ENCODE measurements at places on chromosomes 11 and 22. TPM values are rescaled to one million over a fixed set of nuclear protein-coding genes. Genes with fewer than 3 reads are reported as not detected.
A peak's percentile ranks its signal among the peaks of the same experiment; 100 is the strongest.

GRCh38 chr11:122779047-122779629 lies 59.2 kb upstream of the CRTAM start:
- H3K4me3 ChIP-seq, result no peak overlapping the region
- no peaks in the 10 kb centered on the region for H3K27me3 ChIP-seq
- peaks cover 9% of the 10 kb centered on the region for H3K4me1 ChIP-seq
- no peak overlapping the region for H3K27ac ChIP-seq
- H3K36me3 ChIP-seq, result peaks cover 17% of the 10 kb centered on the region

DNA sequence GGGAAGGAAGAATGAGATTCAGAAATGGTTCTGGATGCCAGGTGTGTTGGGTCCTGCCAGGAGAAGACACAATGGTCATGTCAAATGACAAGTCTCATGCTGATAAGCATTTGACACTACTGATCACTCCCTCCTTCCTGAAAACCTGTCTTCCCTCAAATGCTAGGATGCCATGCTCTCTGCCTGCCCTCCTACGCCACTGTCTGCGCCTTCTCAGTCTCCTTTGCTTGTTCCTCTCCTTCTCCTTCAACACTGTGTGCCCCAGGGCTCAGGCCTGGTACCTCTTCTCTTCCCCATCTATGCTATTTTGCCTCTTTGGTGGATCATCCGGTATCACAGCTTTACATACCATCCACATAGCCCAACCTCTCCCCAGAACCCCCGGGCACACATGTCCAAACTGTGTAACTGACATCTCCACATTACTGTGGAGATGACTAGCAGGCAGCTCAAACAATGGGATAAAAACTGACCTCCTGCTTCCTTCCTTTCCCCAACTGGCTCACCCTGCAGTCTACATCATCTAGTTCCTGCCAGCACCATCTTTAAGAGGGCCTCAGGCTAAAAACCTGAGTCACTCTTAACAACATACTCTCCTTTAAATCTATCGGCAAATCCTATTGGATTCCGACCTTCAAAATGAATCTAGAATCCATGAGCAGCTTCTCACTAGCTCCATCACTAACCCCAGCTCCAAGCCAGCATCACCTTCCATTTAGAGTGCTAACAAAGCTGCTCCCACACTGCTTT lies 8.2 kb downstream of the AP1B1 start:
- H3K27ac ChIP-seq, result no peak overlapping the region
- no peak overlapping the region for H3K4me3 ChIP-seq
- peaks cover 47% of the 10 kb centered on the region for H3K36me3 ChIP-seq
- DNase-seq, result no peak
- H3K4me1 ChIP-seq, result peaks cover 45% of the 10 kb centered on the region

GRCh38 chr11:116605543-116606459 lies 167.0 kb downstream of the BUD13 start:
- no peaks in the 10 kb centered on the region for H3K36me3 ChIP-seq
- no peaks in the 10 kb centered on the region for H3K27me3 ChIP-seq
- DNase-seq, result peak; percentile 30
- H3K27ac ChIP-seq, result no peak overlapping the region
- no peak overlapping the region for H3K4me3 ChIP-seq
- no peaks in the 10 kb centered on the region for H3K4me1 ChIP-seq

- H3K4me1 ChIP-seq, result no peaks in the 10 kb centered on the region
- H3K27ac ChIP-seq, result no peak overlapping the region
- no peaks in the 10 kb centered on the region for H3K36me3 ChIP-seq
- no peak overlapping the region for H3K4me3 ChIP-seq
- H3K27me3 ChIP-seq, result no peaks in the 10 kb centered on the region
Observed at GRCh38 chr11:19467904-19468303, 227.2 kb upstream of the E2F8 start.

GRCh38 chr11:66420671-66421476 lies at the start of gene NPAS4:
TSS of gene NPAS4 (plus strand) at chr11:66421035. CDS start at chr11:66421180, 145 bp downstream.
- no peak within 1 kb of the TSS for H3K27ac ChIP-seq
- peak; percentile 67 for DNase-seq
- H3K4me3 ChIP-seq, result no peak within 1 kb of the TSS
- H3K4me1 ChIP-seq, result peaks cover 9% of the 10 kb centered on the region
- H3K36me3 ChIP-seq, result peaks cover 37% of the 10 kb centered on the region

DNA sequence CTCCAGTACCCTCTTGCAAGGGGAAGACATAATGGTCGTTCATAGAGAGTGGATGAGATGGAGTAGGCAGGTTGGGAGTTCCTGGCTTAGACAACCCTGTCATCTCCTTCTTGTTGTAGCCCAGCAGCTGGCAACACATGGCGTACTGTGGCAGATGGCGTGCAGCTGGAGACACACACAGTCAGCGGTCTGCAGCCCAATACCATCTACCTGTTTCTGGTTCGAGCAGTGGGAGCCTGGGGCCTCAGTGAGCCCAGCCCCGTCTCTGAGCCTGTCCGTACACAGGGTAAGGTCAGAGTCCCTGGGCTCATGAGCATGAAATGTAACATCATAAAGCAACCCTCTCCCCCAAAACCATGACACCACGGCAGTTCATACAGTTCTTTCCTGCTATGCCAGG lies 8.7 kb downstream of the ROBO3 start:
- H3K27me3 ChIP-seq, result peaks cover 1% of the 10 kb centered on the region
- H3K4me3 ChIP-seq, result no peak overlapping the region
- no peak overlapping the region for H3K27ac ChIP-seq
- peaks cover 14% of the 10 kb centered on the region for H3K4me1 ChIP-seq
- H3K36me3 ChIP-seq, result no peaks in the 10 kb centered on the region
- no peak for DNase-seq

DNA sequence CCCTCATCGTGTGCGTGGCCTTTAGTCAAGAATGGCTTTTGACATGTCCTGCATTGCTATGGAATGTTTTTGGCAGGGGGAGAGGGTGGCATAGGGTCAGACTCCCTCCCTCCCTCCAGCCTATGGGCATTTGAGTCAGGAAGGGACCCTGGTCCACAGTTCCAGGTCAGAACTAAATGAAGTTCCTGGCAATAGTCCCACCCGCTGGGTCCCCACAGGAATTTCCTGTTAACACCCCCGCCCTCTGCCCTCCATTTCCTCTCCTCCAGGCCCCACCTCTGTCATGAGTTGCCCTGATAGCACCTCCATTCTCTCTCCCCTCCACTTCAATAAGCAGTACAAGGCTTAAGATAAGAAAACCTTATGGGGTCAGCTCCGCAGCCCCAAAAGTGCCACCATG lies 40.8 kb upstream of the LMO2 start:
- H3K27me3 ChIP-seq, result no peaks in the 10 kb centered on the region
- H3K4me1 ChIP-seq, result peaks cover 20% of the 10 kb centered on the region
- peak overlapping the region; percentile 17 for H3K27ac ChIP-seq
- no peak overlapping the region for H3K4me3 ChIP-seq

DNA sequence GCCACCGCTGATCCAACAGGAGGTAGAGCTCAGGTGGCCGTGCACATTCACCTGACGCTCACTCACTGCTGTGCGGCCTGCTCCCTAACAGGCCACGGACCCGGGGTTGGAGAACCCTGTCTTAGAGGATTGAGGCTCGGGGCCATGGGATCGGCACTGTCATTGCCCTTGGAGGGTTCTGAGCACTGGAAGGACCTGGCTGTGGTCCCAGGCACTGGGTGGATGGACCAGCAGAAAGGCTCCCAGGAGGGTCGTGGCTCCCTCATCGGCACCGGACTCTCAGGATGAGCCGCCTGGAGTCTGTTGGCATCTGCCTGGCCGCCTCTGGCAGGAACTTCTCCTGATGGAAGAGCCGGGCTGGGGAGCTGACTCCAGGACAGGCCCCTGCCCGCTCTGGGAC lies 6.5 kb downstream of the KCNQ1 start:
- H3K27me3 ChIP-seq, result peaks cover 57% of the 10 kb centered on the region
- H3K36me3 ChIP-seq, result no peaks in the 10 kb centered on the region
- H3K4me3 ChIP-seq, result no peak overlapping the region
- H3K27ac ChIP-seq, result no peak overlapping the region

DNA sequence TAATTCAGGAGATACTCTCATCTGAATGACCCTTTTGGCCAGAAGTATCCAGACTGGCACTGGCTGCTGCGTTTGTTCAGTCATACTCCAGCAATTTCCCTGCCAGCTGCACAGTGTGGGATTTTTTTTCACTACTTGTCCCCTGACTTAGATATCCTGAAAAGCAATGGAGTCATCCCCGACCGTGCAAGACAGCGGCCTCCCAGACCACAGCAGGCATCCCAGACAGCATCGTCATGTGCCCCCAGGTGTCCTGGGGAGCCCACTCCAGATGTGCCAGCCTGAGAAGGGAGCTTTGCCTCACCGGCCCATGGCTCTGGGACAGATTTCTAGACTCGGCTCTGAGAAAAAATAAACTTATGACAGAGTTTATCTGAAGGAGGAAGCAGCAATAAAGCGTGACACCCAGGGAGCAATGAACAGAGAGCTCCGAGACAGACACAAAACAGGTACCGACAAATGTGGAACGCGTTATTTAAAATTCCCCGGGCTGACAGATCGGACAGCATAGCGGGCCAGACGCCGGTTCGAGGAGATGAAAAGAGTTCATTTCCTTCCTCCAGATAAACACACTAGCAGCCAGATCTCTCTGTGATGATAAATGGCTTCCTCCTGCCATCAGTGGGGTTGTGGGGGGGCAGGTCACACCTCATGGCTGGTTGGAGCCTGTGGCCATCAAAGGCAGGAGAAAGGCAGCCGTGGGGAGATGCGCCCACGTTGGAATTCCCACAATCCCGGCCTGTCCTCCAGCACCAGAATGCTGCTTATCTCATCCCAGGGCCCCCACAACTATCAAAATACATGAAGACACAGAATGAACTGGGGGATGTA lies 106.4 kb upstream of the FGF3 start:
- peaks cover 7% of the 10 kb centered on the region for H3K27me3 ChIP-seq
- DNase-seq, result no peak
- H3K36me3 ChIP-seq, result no peaks in the 10 kb centered on the region
- H3K27ac ChIP-seq, result no peak overlapping the region

- DNase-seq, result no peak
- H3K27ac ChIP-seq, result no peak overlapping the region
Observed at GRCh38 chr11:102617466-102618008, 7.6 kb downstream of the MMP20 start.

DNA sequence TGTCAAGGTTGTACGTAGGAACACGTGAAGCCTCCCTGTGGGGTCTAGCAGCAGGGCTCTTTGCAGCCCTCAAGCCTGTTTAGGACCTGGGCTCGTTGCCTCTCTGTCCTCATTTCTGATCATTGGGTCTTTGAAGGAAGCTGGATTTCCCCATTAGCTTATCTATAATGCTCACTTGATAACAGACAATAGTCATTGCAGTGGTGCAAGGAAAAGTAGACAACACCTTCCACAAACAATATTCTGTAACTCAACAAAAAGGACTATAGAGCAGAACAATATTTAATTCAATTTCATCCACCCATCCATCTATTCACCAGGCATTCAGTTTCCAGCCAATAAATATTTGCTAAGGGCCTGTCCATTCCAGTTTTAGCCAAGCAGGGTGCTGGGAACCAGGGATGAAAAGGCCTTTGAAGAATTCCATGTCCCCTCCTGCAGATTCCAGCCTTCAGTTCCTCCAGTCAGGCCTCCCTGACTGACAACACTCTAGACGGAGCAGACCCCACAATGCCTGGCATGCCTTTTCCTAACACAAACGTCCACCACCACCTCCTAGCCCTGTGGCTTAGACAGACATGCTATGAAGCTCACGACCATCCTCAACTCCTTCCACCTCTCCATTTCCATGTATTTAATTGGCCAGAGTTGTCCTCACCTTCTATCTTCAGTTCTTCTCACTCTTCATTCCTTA lies 12.7 kb upstream of the POLD3 start:
- no peak overlapping the region for H3K4me3 ChIP-seq
- peaks cover 40% of the 10 kb centered on the region for H3K4me1 ChIP-seq
- peak; percentile 14 for DNase-seq
- H3K36me3 ChIP-seq, result no peaks in the 10 kb centered on the region

The GPHA2 gene
- total RNA-seq, result not detected

The SLC22A6 gene
- total RNA-seq, result not detected

The PLCB3 gene
- 154 TPM for total RNA-seq

The STARD10 gene
- 371 TPM for total RNA-seq

The FAM227A gene
- under 0.01 TPM for total RNA-seq

The CRYBB2 gene
- not detected for total RNA-seq

GRCh38 chr11:80214413-80214812 lies 773.6 kb upstream of the TENM4 start:
- no peak overlapping the region for H3K27ac ChIP-seq
- H3K4me1 ChIP-seq, result no peaks in the 10 kb centered on the region
- H3K27me3 ChIP-seq, result no peaks in the 10 kb centered on the region
- H3K36me3 ChIP-seq, result no peaks in the 10 kb centered on the region

The PGA5 gene
- total RNA-seq, result 5.9 TPM

DNA sequence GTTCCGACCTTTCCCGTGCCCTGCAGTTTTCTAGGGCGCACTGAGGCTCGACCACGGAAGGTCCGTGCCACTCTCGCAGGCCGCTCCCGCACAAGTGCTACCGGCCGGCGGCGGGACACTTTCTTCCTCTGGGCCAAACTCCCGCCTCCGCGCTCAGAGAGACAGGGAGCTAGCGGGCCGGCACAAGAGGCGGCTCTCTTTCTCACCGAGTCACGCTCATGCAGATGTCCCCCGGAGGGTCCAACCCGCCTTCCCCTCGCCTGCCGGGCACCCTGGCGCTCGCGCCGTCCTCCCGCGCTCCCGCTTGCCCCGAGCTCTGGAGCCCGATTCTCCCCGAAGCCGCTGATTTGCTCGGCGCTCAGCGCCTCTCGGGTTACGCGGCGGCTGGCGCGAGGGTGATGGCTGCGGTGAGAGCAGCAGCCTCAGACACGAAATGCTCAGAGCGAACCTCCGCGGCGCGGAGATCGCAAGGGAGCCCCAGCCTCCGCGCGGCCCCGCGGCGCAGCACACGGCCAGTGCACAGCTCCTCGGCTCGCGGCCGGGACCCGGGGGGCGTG lies 1.0 kb downstream of the LMO1 start:
- H3K4me1 ChIP-seq, result peaks cover 22% of the 10 kb centered on the region
- peak overlapping the region; percentile 56 for H3K4me3 ChIP-seq
- H3K36me3 ChIP-seq, result no peaks in the 10 kb centered on the region
- H3K27ac ChIP-seq, result no peak overlapping the region

DNA sequence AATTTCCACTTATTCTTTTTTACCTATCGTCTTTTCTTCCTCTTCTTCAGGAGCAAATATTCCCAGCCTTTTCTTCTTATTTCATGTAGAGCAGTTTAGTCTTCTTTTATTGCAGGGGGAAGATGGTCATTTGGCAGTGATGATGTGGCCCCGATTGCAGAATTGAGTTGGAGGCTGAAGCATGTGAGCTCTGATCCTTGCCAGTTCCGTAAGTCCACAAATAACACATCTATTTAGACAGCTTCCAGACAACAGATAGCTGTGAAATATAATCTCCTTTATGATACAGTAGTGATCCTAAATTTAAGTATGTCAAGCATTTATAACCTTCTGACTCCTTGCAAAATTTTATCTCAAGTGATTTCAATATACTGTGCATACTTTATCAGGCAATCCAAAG lies 27.5 kb downstream of the REXO2 start:
- H3K27me3 ChIP-seq, result no peaks in the 10 kb centered on the region
- no peak overlapping the region for H3K4me3 ChIP-seq
- no peak overlapping the region for H3K27ac ChIP-seq
- no peaks in the 10 kb centered on the region for H3K4me1 ChIP-seq
- H3K36me3 ChIP-seq, result no peaks in the 10 kb centered on the region

The MRGPRX3 gene
- not detected for total RNA-seq

- no peaks in the 10 kb centered on the region for H3K27me3 ChIP-seq
- H3K4me1 ChIP-seq, result peaks cover 6% of the 10 kb centered on the region
- H3K4me3 ChIP-seq, result no peak overlapping the region
- H3K27ac ChIP-seq, result peak overlapping the region; percentile 57
- peak; percentile 58 for DNase-seq
Observed at GRCh38 chr11:22674470-22675439, 8.3 kb downstream of the GAS2 start.
